Thyroid gland (tissue), 4 donors: ENCODE measurements at places on chromosomes 5 and 9. TPM values are rescaled to one million over a fixed set of nuclear protein-coding genes. Genes with fewer than 3 reads are reported as not detected.

Gene SAPCD2
- 0.78 TPM for total RNA-seq

Gene FOXD4L6
- total RNA-seq: not detected

Gene SLC35D2
- total RNA-seq: 45.3 TPM

Gene PCDHGA2
- total RNA-seq: 5.5 TPM

- no peak for DNase-seq
Observed at GRCh38 chr5:167699432-167699831, 592.0 kb upstream of the WWC1 start.

DNA sequence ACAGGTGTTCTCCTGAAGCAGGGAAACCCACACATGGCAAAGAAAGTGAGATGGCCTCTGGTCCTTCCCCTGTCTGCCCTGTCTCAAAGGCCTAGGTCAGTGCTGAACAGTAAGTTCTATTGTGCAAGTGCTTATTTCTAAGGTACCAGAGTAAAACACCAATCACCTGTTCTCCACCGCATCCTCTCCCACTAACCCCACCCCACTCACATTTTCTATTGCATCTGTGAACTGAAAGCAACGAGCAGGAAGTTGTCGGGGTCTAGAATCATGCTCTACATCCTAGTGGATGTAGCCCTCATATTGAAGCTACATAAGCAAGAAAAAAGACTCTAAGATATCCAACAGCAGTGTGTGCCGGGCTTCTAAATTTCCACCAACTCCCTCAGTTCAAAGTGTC is 265.9 kb downstream of the ENC1 start:
- no peak for DNase-seq

DNA sequence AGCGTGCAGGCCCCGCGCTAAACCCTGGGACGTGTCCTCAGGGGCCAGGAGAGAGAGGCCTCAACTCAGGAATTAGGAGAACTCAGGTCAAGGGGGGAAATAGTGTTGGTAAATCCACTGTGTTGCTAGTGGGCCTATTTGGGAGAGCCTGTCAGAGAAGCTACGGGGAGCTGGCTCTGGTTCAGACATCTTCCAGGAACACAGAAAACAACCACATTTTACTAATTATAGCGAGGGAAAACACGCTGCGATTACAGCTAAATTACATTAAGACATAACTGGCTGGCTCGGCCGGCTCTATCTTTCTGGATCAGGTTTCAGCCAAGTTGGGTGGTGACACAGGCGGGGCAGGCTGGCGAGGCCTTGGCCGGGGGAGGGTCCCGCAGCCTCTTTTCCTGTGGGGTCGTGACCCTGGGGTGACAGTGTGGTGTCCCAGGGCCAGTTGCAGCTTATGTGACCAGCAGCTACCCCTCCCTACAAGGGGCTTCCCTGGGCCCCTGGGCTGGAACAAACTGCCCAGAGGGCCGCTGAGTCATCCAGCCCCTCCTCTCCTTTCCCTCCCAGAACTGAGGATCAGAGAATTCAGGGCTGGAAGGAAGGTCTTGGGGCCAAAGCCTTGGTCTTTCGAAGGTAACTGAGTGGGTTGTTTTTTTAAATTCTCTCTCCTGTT is 75.1 kb downstream of the FGF18 start:
- DNase-seq: peak; percentile 35

DNA sequence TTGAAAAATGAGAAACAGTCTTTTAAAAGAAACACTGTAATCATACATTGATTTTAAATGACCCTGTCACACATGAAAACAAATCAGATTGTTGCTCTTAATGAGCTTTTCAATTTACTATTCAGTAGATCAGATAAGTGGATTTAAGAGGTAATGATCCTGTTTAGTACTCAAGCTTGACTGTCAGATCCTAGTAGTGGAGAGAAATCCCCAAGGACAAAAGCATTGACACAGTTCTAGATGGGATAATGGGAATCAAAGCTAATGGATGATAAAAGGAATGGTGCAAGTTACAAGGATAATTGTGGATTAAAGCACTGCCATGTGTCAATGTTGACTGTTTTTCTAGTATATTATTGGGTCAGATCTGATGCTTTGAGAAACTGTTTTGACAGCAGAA is 142.3 kb upstream of the TLX3 start:
- no peak for DNase-seq

DNA sequence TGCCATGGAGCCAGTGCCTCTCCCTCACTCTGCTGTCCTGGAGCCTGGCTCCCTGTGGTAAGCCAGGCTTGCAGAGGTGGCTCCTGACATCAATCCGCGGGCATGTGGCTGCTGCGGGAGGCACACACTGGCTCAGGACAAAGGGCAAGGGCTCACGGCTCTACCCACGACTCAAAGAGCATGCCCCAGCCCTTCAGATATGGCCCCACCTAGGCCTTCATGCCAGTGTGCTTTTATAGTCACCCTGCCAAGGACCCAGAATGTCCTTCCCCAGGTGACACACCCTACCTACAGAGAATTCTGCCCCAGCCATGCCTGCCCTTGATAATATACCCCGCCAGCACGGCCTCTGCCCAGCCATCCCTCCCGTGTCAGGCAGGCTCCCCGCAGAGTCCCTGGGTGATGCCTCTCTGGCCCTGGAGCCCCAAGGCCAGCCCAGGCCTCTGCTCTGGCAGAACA is 1.6 kb downstream of the MGAT4B start:
- no peak for DNase-seq

DNA sequence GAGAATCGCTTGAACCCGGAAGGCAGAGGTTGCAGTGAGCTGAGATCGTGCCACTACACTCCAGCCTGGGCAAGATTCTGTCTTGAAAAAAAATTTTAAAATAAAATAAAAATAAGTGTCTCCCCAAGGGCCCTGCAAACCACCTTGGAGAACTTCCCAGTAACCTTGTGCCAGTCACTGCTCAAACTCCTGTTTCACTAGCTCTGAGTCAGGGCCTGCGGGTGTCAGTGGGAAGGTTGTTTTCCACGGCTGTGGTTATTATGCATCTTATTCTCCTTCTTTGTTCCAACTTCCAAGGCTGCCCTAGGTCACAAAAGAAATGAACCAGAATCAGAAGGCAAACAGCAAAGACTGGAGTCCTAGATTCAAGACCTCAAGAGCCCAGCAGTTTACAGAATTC is 246.7 kb downstream of the ADAMTSL1 start:
- peak; percentile 44 for DNase-seq

- no peak for DNase-seq
Observed at GRCh38 chr5:56984445-56984844, 32.5 kb upstream of the MIER3 start.

DNA sequence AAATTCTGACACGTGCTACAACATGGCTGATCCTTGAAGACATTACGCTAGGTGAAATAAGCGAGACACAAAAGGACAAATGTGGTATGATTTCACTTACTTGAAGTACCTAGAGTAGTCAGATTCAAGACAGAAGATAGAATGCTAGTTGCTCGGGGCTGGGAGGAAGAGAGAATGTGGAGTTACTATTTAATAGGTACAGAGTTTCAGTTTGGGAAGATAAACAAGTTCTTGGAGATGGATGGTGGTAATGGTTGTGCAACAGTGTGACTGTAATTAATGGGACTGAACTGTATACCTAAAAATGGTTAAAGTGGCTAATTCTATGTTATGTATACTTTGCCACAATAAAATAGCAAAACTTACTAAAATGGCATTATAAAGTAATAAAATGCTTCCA is 34.4 kb downstream of the PAM start:
- DNase-seq: no peak

GRCh38 chr5:67808340-67808739 is 407.2 kb upstream of the PIK3R1 start:
- DNase-seq: peak; percentile 7

DNA sequence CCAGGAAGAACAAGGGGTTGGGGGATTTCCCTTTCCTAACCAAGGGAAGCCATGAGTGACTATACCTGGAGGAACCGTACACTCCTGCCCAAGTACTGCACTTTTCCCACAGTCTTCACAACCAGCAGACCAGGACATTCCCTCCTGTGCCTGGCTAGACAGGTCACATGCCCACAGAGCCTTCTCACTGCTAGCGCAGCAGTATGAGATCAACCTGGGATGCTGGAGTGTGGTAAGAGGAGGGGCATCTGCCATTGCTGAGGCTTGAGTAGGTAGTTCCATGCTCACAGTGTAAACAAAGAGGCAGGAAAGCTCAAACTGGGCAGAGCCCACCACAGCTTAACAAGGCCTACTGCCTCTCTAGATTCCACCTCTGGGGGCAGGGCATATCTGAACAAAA is 35.9 kb downstream of the SAXO1 start:
- DNase-seq: no peak

GRCh38 chr5:149793256-149793550 is 63.1 kb downstream of the PPARGC1B start:
- no peak for DNase-seq

DNA sequence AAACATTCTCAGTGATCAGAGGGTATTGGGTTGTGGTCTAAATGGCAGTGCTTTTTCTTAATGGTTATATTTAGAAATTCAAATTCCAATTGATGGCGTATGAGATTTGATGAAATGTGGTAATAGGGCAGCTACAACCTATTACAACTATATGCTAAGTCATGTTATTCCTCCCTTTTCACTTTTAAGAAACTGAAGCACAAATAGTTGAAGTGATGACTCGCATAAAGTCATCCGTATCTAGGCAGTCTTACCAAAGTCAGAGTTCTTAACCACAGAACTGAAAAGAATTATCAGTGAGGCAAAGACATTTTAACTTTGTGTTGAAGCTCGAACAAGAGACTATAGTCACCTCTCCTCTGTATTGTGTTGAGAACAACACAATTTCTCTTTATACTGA is 28.2 kb downstream of the C9orf152 start:
- no peak for DNase-seq
